ENCODE measurements at places on chromosomes 1 and 21. TPM values are rescaled to one million over a fixed set of nuclear protein-coding genes. Genes with fewer than 3 reads are reported as not detected.

DNA sequence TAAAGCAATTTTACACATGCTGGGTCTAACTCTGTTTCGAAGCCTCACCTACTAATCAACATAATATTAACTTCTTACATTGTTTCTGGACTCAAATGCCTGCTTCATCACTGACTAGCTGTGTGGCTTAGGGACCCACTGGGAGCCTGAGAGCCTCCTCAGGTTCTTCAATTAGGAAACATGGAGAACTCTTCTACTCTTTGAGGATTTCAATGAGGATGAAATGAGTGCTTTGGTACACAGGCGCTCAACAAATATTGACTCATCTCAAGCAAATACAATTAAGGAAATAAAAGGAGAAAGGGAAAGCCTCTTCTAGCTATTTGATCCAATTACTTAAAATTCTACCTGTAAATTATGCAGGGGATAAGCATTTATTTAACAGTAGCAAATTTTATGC lies 84.4 kb upstream of the JAK1 start:
- DNase-seq: no peak

DNA sequence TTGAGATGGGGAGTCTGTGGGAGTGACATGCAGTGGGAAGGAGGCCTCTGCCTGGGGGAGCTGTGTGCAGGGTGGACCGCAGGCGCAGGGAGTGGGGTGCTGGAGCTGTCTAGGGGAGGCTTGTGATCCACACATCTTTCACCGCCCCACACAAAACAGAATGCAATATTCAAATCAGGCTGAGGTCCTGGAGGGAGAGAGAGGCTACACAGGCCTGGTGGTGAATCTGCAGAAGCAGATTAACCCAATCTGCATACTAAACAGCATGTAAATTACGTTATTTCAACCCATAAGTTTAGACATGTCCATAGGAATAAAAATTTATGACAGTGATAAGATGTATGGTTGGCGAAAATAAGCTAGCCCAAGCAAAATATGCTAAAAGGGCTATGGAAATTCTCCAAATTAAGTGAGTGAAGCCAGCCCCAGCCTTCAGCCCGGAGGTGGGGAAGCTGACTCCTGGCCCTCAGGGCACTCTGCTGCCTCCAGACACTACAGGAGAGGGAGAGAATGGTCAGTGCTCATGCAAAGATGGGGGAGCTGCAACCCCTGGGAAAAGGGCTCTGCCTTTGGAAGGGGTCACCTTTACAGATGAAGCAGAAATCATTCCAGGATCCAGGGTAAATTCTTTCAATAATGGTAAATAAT lies 156.2 kb upstream of the CTTNBP2NL start:
- DNase-seq: no peak

DNA sequence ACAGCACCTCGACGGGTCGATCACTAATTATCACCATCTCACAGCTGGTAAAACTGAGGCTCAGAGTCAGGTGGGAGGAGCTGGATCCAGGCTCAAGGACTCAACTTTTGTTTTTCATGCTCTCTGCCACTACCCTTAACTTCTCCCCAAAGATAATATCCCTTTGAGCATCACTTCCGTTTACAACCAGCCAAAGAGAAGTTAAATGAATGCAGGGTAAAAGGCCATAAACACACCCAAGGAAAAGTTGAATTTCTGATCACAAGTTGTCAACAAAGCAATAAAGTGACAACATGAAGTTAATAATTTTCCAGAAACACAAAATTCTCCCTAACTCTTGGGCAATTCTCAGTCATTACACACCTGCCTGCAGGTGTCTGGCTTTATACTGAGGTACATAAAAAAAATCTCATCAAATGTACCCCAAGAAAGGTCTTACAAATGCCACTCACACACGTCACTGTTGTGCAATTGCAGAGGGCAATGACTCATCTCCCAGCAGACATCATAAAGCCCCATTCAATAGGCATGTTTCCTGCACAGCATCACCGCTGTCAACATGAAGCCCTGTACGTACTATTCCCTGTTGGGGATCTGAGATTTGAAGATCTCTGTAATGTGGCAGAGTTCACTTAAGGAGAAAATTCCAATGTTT lies 3.4 kb downstream of the OR2T11 start:
- DNase-seq: no peak

DNA sequence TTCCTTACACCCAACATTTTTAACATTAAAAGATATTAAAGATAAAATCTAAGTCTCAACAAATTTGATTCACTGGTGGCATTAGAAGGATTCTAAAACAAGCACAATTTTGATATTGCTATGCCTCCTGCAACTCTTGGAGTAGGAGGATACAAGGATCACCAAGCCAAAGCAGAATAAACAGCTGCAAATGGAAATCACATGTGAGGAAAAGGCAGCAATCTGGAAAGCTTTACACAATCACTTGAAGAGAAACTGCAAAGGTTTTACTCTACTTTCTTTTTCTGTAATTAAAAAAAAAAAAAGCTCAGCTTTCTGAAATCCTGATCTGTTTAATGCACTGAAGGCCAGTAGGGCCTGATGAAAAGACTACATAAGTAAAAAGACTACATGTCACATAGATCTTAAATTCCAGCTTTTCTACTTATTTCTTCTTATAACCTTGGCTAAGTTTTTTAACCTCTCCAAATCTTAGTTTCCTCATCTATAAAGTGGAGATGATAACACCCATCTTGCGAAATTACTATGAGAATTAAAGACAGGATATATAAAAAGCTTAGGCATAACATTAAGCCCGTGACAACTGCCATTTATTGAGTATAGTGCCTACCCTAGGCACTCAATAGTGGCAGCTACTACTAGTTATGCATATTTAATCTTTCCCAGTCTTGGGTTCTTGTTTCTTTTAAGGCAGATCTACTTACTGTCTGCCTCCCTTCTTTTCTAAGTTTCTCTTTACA lies 73.5 kb downstream of the EPS15 start:
- DNase-seq: no peak

- DNase-seq: peak; percentile 82
Measured at GRCh38 chr21:41766883-41767605, at the start of gene RIPK4. Gene RIPK4, minus strand, starts transcription at chr21:41767052. Its CDS starts 11 bp downstream, at chr21:41767041.

GRCh38 chr1:180235502-180236239 lies 5.6 kb downstream of the LHX4 start:
- DNase-seq: no peak

DNA sequence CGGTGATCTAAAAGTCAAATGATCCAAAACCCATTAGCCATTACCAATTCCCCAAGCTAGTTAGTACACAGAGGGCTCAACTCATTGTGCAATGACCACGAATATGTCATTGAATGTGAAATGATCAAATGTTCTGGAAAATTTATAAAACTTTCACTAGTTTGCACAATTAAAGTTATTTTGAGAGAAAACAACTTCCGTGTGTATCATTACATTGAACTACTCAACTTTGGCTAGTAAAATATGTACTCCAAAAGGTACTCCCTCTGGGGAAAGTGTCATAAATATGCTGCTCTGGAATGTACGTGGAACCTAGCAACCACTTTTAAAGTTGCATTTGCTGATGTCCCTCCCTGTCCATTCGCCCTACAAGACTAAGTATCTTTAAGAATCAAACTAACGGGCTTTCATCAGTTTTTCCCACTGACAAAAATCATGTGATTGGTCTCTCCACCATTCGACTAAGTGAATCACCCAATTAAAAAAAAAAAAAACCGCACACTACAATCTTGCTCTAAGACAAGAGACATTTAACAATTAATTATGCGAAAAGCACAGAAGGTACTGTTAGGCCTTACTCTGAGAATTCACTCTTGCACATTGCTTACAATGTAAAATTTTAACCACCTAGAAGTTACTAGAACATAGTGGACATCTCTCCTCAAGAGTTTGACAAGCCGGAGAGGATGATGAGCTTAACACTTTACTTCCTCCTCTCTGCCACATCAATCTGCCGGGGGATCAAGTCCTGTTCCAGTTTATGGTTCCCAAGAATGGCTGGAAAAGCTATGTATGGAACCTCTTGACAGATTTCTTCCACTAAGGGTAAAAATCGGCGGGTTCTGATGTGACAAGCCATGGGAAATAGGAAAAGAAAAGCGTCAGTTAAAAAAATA lies 1.2 kb downstream of the ACBD3 start:
- DNase-seq: no peak

GRCh38 chr1:229124520-229125124 lies 146.3 kb upstream of the RAB4A start:
- no peak for DNase-seq

- peak; percentile 56 for DNase-seq
Measured at GRCh38 chr1:43671626-43672330, 21.8 kb downstream of the KDM4A start.

- no peak for DNase-seq
Measured at GRCh38 chr1:17958704-17959103, 148.9 kb upstream of the IGSF21 start.

GRCh38 chr21:29940991-29941390 lies 1.2 kb upstream of the GRIK1 start:
- DNase-seq: no peak

GRCh38 chr1:59266927-59267293 lies 30.0 kb upstream of the FGGY start:
- DNase-seq: no peak

DNA sequence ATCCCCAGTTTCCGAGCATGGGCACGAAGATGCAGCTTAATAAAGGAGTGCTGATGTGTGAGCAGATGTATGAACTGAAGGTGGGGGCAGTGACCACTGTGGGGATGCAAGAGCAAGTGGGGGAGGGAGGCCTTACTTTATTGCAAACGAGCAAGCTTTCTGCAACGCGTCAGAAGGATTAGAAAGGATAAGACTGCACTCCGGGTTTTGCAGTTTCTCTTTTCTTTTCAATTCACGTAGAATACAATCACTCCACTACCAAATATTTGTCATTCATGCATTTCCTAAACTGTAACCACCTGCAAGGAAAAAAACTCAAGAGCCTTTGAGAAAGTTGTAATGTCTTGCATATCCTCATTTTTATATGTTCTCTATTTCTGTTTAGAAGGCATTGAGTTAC lies 4.3 kb upstream of the OR2C3 start:
- no peak for DNase-seq

DNA sequence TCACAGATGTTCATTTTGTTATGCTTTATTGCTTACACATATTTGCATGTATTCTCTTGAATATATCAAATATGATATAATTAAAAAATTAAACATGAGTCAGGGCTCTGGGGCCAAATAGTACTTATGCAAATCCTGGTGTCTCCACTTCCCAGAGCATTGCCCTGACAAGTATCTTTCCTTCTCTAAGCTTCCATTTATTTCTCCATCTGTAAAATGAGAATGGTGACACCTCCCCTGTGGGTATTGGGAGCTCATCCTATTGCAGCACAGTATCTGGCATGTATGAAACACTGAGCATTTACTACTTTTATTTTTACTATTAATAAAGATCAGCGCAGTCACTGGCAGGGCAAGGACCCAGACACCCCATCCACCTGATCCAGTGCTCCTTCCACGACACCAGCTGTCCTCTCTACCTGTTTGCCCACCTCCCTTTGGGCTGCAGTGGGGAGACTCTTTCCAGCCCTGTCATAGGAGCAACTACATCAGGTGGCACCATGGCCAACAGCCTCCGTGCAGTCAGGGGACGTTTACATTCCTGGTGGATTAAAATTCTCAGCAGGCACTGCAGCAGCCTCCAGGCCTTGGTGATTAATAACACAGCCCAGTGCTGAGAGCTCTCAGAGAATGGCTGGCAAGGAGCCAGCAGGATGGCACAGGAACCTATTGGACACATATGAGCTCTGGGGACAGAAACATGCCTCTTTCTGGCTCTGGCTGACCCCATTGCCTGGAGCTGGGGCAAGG lies 113.0 kb downstream of the DMRTB1 start:
- DNase-seq: peak; percentile 81

DNA sequence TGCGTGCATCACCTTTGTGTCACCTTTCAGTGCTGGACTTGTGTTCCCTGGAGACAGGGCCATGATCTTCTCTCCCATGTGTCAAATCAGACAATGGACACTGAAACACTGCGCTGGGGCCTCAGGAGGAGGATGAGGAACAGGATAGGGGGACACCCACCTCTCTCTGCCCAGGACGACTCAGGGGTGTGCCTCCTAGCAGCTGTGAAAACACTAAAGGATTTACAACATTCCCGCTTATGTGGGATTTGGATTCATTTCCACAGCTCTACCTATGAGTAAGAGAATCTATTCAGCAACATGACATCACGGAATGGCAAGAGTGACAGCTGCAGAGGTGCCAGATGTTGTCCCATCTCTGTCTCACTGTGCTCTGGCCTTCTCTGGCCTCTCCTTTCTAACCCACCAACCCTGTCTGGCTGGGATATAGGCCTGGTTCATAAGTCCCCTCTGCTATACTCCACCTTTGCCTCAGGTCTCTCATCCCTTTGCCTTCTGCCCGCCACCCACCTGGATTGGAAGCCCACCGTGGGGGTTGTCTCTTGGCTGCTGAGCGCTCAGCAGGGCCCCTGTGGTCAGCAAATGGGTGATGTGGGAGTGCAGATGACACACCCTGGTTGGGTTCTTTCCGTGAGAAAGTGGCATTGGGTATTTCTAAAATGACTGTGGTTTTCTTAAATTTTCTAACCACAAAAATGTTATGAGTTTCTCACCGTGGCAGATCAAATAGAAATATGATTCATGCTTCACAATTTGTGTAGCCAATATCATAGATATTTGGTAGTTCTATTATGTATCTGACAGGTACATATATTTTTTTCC lies 47.1 kb upstream of the TLR5 start:
- peak; percentile 90 for DNase-seq

DNA sequence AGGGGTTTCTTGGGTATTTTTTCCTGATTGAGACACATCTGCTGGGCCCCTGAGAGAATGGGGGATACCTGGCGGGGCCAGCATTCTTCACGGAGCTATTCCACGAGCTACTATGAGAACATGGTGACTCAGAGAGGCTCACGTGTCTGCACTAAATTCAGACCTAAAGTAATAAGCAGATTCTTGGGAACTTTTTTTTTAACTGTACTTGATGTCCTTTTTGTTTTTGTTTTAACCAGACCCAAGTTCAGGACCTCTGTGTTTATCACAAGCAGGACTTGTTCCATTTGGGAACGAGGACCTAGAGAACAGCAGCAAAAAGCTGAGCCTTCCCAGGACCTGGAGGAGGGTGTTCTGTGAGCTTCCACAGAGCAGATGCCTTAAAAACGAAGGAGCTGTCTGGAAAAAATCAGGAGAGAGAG lies 44.0 kb downstream of the EVA1C start:
- no peak for DNase-seq

DNA sequence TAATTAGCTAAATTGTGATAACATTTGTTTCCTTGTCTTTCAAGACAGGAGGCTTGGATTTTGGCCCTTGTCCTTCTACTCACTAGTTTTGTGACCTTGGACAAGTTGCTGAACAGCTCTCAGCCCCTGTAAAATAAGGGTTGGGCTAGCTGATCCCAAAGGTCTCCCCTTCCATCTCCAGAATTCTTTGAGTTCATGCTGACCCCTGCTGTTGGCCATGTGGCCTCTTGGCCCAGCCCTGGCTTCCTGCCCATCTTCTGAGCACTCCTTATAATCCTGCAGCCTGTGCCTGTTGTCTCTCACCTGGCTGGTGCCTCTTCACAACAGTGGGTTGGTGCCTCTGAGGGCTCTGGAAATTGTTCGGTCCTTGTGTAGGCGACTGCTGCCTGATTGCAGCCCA lies 10.1 kb downstream of the PTGFRN start:
- DNase-seq: no peak

KCNJ9 gene
- polyA plus RNA-seq: not detected

IQGAP3 gene
- 11.3 TPM for polyA plus RNA-seq

MROH9 gene
- polyA plus RNA-seq: not detected

NBPF10 gene
- 0.32 TPM for polyA plus RNA-seq

CHRM3 gene
- not detected for polyA plus RNA-seq

KRTAP19-6 gene
- not detected for polyA plus RNA-seq

CD5L gene
- polyA plus RNA-seq: not detected

SPOCD1 gene
- polyA plus RNA-seq: 2.8 TPM

CCDC181 gene
- 0.06 TPM for polyA plus RNA-seq

RPE65 gene
- not detected for polyA plus RNA-seq

OR2T33 gene
- not detected for polyA plus RNA-seq

ADGRL2 gene
- polyA plus RNA-seq: 2.4 TPM
